ENCODE measurements at places on chromosomes 2 and 18. TPM values are rescaled to one million over a fixed set of nuclear protein-coding genes. Genes with fewer than 3 reads are reported as not detected.

DNA sequence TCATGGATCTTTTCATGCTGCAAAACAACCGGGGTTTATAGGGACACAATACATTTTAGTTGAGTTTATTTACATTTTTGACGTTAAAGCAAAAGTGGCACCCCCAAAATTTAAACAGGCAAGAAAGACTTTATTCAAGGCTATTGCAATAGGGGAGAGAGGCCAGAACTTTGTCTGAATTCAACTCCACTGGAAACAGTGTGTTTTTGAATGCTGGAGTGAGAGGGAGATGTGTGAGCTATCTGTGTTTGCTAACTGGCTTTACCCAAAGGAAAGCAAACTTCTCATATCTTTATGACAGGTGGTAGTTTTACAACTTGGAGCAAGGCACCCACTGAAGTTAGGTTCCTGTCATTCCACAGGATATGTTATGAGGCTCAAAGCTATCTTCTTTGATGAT lies 207.4 kb downstream of the AGPS start:
- DNase-seq = no peak

PTH2R gene
- 0.19 TPM for total RNA-seq

- no peak for DNase-seq
Measured at GRCh38 chr2:202084265-202084664, 11.2 kb downstream of the KIAA2012 start.

TACR1 gene
- total RNA-seq = not detected

- no peak for DNase-seq
Measured at GRCh38 chr2:101474731-101475384, at the start of gene RFX8. RFX8 (minus strand) TSS chr2:101475112; CDS start chr2:101466848, 8,264 bp downstream.

GRCh38 chr2:78928502-78928901 lies 97.0 kb upstream of the REG3G start:
- DNase-seq = no peak

- DNase-seq = no peak
Measured at GRCh38 chr2:132691556-132691955, 21.6 kb upstream of the LYPD1 start.

GRCh38 chr2:106867196-106867953 lies 18.6 kb downstream of the ST6GAL2 start:
- no peak for DNase-seq

DNA sequence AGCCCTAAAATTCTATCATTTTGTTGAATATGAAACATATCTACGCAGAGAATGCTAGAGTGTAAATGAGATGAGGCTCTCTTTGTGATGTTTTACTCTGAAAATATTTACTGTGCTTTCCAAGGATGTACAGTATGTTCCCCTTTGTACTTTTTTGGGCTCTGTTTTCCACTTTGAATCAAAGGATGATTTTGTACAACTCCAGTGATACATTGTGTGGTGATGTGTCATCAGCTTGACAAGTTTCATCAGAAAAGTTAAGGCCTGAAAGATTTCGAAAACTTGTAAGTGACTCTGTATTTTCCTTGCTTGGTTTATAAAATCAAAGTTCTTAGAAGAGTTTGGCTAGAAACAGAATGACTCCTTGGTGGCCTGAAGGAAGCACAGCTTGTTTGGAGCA lies 206.3 kb downstream of the LTBP1 start:
- no peak for DNase-seq

GRCh38 chr2:33034784-33035183 lies 88.0 kb downstream of the LTBP1 start:
- no peak for DNase-seq

NEU4 gene
- 78.3 TPM for total RNA-seq

GRCh38 chr2:2265747-2266279 lies 65.3 kb downstream of the MYT1L start:
- no peak for DNase-seq

GRCh38 chr18:75127143-75128021 lies 81.6 kb downstream of the PTGR3 start:
- DNase-seq = no peak

DNA sequence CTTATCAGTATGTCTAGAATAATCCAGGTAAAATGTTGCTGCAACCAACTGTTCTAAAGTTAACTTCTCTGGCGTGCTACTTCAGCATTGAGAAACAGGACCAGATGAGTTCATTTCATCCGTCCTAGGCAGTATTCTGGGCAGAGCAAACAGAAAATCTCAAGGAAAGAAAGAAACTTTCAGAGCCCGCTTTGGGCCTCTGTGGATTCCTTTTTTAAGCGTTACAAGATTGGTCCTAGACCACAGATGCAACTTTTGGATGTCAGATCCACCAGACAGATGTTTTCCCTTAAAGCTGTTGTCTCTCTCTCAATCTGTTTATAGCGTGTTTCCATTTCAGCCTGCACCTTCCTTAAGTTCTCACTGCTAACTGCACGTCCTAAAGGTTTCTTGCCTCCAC lies 75.0 kb downstream of the BCL2 start:
- DNase-seq = no peak

DNA sequence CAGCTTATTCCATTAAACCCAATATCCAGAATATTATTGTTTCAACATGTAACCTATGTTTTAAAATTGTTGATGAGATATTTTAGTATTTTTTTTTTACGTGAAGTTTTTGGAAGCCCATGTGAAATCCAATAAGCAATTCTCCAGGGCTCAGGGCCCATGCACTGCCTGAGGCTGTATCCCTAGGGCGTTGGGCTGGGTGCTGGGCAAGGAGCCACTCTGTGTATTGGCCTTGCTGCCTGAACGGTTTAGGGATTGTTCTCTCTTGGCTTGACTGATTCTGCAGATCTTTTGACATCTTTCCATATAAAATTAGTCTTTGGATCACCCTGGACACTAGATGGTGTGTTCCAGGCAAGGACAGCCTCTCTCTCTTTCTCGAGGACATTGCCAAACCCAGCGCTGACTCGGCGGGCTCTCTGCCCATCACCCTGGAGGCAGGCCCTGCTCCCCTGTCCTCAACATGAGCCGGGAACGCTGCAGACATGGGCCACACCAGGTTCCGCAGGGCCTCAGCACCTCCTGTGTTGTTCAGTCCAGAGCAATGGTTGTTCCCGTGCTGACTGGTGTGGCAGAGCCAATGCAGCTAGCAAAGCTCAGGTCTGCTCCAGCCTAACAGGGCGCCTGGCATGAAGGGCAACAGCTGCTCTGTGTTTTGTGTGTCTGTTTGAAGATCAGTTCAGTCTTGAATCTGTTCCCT lies 163.0 kb downstream of the SEPTIN10 start:
- DNase-seq = no peak

DNA sequence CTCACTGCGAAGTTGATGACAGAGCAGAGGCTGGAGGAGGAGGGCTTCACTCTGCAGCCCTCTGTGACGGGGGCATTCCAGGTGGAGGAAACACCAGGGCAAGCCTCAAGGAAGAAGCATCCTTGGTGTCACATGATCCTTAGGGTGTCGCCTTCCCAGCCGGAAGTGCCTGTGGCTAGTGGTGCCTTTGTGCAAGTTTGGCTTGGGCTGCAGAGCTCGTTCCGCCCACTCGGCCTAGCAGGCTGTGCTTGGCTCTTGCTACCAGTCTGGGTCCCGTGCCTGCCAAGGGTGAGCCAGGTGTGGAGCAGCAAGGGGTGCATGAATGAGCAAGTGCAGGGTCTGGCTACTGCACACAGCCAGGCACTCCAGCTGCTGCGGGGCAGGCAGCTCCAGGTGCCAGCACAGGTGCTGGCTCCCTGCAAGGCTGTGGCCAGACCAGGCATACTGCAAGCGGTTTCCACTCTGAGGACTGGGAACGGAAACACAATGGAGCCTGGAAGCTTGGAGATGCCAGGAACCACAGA lies 325.3 kb upstream of the SMIM21 start:
- no peak for DNase-seq

STON1 gene
- total RNA-seq = 1.1 TPM

DNA sequence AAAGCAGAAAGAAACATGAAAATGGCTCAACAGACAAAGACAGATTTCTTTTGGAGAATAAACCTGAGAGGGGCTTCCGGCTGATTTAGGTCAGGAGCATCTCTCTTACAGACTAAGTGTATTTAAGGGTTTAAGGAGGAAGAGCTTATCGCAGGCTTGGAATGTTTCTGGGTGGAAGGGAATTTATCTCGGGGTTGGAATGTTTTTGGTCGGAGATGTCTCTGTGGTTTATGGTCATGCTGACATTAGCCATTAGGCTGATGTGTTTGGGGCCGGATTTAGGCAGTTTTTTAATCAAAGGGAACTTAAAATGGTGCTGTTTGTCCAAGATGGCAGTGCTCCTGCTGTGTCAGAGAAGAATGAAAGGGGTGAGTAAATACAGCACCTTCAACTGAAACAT lies 14.4 kb upstream of the PSMA8 start:
- no peak for DNase-seq

DNA sequence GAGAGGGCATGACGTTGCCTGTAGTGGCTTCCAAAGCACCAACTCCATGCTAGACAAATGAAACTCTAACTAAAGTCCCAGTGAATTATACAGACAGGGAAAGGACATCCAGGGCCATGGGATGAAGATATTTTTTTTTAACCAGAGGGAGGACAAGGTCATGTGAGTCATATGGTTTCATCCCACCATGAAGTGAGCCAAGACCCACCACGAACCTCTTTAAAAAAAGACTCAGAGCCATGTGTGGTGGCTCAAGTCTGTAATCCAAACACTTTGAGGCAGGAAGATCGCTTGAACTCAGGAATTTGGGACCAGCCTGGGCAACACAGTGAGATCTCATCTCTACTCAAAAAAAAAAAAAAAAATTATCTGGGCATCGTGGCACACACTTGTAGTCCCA lies 115.2 kb downstream of the LIPG start:
- DNase-seq = no peak

MYOM1 gene
- 18.5 TPM for total RNA-seq

DNA sequence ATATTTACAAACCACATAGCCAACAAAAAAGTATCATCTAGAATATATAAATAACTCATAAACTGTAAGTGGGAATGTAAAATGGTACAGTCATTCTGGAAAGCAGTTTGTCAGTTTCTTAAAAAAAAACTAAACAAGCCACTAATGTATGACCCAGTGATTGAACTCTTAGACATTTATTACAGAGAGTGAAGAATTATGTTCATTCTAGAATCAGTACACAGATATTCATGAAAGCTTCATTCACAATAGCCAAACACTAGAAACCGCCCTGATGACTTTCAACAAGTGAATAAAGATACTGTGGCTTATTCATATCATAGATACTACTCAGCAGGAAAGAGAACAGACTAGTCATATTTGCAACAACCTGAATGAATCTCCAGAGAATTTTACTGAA lies 1541.5 kb downstream of the LRP1B start:
- no peak for DNase-seq

DNA sequence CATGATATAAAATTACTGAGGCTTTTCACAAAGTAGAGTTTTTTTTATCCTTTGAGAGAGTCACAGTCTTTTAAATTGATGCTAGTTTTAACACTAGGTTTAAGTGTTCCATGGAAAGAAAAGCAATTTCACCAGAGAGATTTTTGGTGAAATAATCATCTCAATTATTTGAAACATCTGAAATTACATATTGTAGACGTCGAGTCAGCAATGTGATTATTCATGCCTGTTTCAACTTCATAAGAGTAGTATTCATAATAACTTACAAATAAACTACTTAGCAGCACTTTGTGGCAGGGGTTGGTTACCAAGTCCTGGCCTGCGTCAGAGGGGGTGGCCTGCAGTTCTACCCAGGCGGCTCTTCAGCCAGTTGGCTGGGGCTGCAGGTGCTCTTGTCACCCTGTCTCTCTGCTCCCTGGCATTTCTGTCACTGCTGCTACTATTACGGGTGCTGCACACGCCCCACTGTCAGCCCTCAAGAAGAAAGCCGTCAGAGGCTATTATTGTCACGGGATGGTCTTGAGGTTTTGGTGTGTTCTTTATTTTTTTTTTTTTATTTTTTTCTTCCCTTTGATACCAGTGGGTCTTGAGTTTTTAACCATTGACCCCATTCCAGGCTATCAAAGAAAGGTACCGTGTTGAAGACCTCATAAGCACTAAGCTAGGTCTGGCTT lies 50.4 kb downstream of the MALT1 start:
- DNase-seq = no peak

STRADB gene
- total RNA-seq = 44.2 TPM

IL36A gene
- total RNA-seq = not detected

DNA sequence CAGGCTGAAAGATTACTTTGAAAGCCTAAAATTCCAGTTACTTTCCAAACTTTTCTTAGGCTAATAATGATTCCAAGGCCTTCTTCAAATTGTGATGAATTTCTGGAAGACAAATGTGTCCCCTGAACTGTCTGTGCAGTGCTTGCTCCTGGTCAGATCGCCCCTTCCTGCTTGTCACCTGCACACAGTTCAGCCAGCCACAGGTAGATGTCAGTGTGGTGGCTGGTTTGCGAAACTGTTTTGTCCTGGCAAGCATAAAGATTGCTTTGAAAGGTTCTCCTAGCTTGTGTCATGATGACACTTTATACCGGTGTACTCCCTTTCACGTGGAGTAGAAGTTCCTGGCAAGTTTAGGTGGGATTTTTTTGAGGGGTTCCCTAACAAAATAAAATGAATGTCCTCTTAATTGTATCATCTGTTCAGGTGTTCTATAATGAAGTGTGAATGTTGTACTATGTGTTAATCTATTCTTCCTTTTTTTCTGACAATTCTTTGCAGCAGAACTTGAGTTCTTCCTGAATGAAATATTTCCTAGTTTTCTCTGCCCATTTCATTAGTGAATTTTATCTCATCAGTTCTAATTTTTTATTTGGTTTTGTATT lies 298.8 kb downstream of the ZNF407 start:
- DNase-seq = peak; percentile 65

- DNase-seq = no peak
Measured at GRCh38 chr2:62765619-62766376, 60.3 kb downstream of the EHBP1 start.

DNA sequence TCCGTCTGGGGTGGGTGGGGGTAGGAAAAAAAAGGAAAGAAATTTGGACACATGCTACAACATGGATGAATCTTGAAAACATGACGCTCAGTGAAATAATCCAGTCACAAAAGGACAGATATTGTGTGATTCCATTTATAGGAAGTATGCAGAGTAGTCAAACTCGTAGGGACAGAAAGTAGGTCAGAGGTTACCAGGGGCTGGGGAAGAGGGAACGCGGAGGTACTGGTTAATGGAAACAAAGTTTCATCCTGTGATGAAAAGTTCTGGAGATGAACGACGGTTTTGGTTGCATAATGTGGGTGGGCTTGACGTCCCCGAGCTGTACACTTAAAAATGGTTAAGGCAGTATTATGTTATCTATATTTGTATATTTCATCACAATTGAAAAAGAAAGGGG lies 4.5 kb upstream of the SFTPB start:
- no peak for DNase-seq

TMEM198 gene
- 1.2 TPM for total RNA-seq

- DNase-seq = no peak
Measured at GRCh38 chr18:79275461-79275860, 120.3 kb upstream of the NFATC1 start.

AQP4 gene
- 1.2 TPM for total RNA-seq

KLHL30 gene
- total RNA-seq = not detected

INO80C gene
- total RNA-seq = 7.3 TPM

CSRNP3 gene
- total RNA-seq = 0.82 TPM

Measured in right lobe of liver (tissue), 6 donors.